GM12891 (cell line): ENCODE measurements at places on chromosomes 11 and 22.

GRCh38 chr11:132094598-132094997 lies 724.2 kb downstream of the NTM start:
- no peak for DNase-seq

DNA sequence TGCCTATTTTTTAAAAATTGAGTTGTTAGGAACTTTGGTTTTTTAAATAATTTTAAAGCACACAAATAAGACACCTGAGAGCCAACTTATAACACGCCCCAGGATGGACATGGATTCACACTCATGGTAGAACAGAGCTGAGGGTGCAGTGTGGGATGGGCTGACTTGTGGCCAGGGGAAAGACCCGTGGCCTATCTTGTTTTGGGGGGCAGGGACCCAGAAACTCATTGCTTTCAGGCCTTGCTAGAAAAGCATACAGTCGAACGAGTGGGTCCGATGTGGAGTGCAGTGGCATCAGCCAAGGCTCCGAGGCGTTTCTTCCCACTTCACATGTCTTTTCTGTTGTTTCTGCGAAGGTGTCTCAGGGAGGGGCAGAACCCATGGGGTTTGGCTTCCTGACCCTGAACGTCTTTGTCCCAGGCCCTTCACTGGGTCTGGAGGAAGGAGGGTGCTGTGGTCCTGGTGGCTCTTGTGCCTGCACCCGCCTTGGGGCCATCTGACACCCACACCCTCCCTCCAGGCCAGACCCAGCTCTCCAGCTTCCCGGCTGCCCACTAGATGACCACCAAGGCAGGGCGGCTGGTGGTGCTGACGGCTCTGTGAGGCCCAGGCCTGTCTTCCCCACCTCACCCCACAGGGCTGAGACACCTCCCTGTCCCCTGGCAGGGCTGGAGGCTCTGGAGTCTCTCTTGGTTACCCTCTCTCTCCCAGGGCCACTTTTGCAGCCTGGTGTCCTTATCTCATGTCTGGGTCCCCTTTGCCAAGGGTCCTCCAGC lies 120.8 kb downstream of the KCNQ1 start:
- no peak for DNase-seq

DNA sequence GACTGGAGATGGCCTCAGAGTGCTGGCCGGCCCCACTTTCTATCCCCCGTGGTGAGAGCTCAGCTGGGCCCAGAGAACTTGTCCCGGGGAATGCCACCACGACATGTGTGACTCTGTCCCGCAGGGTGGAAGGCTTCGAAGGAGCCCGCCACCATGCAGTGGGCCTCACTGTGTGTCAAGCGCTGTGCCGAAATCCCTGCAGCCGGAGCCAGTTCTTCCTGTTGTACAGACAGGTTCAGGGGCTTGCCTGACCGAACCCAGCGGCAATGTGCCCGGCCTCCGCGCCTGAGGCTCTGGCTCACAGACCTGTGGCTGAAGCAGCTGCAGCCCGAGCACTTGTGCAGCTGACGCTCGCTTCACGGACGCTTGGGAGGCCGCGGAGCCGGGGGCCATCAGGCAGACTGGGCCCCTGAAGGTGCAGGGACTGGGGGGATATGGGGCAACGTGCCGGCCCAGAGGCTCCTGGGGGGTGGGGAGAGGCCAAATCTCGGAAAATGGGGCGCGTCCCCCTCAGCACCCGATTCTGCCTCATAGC lies 650 bp downstream of the PPM1F start:
- DNase-seq: peak; percentile 35

- DNase-seq: no peak
Observed at GRCh38 chr11:118436639-118437207, 431 bp downstream of the KMT2A start.
